ENCODE measurements at places on chromosomes 12 and 14.

DNA sequence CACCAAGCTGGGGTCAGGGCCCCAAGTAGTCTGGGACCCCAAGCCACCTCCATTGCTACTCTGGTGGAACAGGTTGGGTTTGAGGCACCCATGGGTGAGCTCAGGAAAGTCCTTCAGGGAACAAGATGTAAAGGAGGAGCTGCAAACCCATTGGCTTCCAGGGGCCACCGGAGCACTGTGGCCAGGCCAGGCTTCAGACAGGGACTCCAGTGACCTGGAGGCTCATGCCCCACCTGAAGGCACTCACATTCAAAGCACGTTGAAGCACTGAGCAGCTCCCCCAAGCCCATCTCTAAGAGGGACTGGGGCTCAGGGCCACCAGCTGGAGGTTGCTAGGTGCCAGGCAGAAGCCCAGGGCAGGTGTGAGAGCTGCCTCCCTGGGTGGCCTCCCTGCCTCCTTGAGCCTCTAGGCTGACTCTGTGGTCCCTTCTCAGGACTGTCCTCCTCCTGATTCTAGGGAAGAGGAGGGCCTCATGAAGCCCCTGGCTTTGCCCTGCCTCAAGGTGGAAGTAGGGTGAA, 49.1 kb downstream of the FAM222A start:
- DNase-seq, result no peak

- DNase-seq, result no peak
Observed at GRCh38 chr12:8226355-8226754, 1.1 kb downstream of the FAM90A1 start.

DNA sequence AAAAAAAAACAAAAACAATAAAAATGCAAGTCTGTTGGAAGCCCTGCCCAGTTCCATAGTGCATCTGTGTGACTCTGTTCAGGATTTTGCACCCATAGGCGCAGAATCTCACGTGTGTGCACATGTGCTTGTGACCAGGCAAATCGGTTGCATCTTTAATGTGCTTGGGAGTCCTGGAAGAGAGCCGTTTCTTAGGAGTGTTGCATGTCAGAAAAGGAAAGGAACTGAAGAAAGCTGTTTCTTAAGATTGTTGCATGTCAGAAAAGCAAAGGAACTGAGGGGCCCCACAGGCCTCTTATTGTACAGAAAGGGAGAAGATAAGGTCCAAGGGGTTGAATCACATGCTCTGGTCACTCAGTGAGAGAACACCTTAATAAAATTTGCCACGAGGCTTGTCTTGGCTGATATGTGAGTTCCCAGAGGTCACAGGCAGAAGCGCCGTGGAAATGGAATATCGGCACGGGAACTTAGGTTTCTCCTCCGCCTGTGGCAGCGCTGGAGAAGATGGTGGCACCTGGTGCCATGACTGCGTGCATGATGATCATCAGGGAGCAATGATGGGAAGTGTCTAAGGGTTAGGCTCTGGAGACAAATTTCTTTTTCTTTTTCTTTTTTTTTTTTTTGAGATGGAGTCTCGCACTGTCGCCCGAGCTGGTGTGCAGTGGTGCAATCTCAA, 90.0 kb downstream of the LRRC74A start:
- DNase-seq, result no peak

GRCh38 chr12:12705838-12706520, 10.0 kb upstream of the GPR19 start:
- DNase-seq, result no peak

GRCh38 chr14:100341301-100342031, 18.3 kb downstream of the SLC25A47 start:
- no peak for DNase-seq

DNA sequence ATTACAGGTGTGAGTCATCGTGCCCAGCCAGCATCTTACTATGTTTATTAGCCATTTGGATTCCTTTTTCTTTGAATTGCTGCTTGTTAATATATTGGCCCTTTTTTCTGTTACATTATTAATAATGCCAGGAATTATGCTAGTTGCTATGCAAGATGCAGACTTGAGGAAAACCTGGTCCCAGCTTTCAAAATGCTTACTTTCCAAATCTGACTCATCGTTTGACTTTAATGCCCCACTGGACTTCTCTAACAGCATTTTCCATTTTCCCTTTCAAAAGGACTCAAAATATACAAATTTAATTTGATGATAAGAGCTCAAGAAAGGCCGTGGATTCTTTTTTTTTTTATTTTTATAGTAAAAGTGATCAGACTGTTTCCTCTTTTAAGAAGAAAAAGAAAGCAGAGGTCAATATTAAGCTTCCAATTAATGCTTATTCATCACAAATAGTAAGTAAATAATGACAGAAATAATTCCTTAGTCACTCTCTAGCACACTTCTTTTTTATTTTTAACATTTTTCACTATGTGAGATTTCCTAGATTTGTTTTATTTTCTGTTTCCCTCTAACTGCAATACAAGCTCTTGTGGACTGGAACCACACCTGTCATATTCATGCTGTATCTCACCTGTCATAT, 146.1 kb upstream of the FGD4 start:
- no peak for DNase-seq

DNA sequence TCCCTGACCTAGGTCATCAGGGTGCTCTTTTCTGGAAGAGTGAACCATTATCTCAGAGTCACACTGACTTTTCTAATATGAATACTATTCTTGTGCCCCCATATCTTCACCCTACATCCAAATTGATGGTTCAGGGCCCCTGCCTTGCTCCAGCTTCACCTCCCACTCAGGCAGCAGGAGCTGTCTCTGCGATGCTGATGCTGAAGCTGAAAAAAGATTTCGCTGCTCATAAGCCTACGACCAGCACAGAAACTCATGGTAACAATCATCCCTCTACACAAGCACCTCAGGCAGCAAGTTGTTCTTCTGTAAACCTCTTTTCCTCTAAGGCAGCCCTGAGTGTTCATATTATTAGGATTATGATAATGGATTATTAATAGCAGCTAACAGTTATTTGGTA, 3.2 kb downstream of the ARF3 start:
- DNase-seq, result no peak

GRCh38 chr12:109098183-109098604, 797 bp downstream of the UNG start:
- DNase-seq, result no peak

GRCh38 chr12:13981990-13982389, 588 bp upstream of the GRIN2B start:
- DNase-seq, result no peak

GRCh38 chr14:22174412-22175277, 414.4 kb downstream of the DAD1 start:
- no peak for DNase-seq

- DNase-seq, result no peak
Observed at GRCh38 chr14:90062127-90062794, 467 bp downstream of the KCNK13 start.

DNA sequence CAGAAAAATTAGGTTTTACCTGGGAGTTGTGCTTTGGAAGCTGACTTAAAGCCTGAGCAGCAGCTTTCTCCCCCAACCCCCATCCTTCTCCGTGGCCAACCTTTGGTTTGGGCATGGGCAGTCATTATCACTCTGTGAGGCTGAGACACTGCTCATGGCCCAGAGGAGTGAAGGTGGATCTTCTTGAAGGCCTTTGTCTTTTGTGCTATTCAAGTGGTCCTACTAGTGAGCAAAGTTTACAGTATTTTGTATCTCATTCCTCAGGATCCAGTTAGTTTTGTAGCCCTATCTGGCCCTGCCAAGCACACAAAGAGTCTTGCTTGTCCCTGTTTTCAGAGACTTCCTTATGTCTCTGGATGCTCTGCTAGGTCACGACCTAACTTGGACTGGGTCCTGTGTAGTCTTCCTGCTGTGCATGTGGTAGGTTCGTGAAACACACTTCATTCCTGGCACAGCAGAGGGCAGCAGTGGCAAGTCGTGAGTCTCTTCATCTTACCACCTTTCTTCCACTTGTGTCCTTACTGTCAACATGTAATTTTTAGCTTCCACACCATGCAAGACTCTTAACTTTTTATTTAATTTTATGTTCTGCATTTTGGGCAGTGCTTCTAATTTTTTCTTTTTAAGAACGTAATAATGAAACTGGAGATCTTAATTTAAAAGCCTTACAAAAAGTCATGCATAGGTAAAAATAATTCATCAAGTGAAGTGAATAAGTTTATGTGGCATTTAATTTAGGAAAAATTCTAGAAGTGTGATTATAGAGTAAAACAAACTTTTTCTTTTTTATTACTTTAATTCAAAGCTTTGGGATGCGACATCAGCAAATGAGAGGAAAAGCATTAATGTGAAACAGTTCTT, 53.7 kb downstream of the APAF1 start:
- peak; percentile 25 for DNase-seq

DNA sequence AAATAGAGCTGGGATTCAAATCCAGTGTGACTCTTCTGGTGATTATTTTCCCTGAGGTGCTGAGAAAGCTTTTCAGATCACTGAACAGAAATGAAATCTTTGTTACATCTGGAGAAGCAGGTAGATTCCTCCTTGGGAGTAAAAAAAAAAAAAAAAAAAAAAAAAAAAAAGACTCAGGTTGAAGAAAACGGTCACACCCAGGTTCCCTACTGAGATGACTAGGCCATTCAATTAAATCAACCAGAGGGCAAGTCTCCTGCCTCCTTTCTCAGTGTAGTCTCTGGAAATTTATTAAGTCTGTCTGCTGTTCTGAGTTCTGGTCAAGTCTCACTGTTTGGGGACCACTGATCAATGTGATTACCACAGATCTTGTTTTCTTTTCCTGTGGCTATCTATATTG, 24.0 kb downstream of the ARG2 start:
- DNase-seq, result no peak

- DNase-seq, result no peak
Observed at GRCh38 chr12:97573901-97574300, 111.3 kb downstream of the RMST start.

DNA sequence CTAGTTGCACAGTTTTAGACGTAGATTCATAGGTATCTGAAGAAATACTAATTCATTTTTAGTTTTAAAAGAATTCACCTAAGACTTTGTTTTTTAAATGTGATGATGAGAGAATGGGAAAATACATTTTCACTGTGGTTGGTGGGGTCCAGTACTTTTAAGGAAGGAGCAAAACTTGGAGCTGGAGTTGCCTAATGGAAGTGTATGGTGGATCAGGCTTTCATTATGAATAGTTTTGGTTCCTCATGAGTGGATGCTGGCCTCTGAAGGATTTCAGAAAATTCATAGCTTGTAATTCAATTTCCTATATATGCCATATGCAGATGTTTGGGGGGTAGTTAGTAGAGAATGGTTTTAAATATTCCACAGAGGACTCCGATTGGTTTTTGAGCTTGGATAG, 27.1 kb downstream of the STK38L start:
- DNase-seq, result no peak

- no peak for DNase-seq
Observed at GRCh38 chr14:80607430-80608190, 333.9 kb downstream of the CEP128 start.

- DNase-seq, result no peak
Observed at GRCh38 chr14:51880835-51881580, 20.6 kb downstream of the GNG2 start.

DNA sequence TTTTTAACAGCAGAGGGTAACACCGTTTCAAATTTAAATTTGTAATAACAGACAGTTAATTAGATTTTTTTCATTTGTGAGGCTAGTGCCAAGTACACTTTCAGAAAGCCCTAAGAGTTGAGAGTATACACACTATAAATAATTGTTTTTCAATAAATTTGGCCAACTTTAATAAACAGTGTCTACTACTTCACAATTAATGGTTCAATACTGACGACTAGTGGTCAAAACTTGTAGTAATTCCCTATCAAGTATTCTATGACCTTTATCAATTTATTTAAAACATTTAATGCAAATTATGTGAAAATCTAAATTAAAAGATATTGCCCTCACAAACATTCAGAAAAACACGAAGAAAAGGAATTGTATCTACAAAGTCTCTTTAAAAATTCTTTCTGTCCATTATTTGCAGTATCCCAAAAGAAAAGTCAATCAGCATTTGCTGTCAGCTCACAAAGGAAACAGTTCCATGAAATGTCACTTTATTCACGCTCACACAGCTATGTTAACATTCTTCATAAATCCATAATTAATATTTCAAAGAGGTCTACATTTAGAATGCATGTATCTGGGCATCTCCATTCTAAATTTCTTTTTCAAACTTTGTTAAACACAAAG, 91.2 kb downstream of the CEP128 start:
- no peak for DNase-seq

DNA sequence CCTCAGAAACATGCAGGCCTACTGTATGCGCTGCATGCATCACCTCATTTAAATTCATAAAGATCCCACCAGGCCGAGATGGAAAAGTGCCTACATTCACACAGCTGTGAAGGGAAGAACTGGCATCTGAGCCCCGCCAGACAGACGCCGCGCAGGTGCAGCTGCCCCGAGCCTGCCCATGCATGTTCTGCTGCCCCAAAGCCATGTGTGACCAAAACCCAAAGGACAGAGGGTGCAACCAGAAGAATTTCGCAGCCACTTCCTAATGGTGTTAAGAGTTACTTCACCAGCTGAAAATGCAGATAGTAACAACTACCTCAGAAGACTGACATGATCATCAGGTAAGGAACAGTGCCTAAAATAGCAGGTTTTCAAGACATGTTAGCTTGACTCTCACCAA, 13.5 kb upstream of the KRT8 start:
- no peak for DNase-seq

DNA sequence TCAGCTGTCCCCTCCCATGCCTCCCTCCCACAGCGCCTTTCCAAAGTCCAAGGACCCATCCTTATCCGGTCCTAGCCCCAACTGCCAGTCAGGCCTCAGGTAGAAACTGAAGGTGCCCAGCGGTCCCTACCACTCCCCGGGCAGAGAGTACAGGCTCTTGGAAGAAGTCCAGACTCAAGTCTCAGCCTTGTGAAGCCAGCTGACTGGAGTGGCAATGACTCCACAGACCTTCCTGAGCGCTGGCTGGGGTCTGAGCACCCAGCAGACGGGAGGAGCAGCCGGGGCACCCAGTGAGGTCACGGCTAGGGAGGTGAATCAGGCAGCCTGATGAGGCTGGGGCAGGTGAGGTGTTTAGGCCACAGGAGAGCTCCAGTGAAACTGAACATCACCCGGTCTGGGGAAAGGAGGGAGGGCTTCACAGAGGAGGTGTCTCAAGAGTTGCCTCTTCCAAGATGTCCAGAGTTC, 60.0 kb downstream of the ITPK1 start:
- DNase-seq, result no peak

DNA sequence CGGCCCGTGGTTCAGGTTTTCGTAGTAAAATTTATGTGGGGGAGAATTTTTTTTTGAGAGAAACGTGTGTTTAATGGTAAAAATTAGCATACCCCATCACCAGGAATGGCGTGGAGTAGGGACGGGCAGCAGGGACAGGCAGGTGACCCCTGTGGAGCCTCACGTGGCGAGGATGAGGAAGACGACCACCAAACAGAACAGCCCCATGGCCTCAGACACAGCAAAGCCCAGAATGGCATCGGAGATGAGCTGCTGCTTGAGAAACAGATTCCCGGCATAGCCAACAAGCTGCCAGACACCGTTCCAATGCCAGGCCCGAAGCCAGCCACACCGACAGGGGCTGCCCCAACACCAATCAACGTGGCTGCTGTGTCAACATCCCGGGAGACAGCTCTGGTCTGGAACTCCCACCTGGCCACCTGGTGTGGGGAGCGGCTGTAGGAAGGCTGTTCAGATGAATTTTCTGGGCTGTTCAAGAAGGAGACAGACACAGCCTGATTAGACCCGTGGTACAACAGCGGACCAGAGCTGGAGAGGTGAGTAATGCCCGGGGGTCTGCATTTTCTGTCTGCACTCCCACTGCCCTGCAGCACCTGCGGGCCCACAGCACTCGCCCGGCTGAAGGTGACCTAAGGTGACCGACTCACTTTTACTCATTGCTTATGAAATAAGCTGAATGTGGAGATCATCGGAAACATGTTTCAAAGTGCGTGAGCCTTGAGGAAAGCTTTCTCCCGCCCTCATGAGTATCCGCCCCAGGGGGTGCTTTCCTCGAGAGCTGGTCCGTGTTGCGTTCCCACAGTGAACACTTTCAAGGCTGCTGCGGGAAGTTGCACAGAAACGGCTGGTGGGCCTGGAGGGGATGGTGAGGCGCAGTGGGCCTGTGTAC, 10.6 kb downstream of the TMEM121 start:
- DNase-seq, result no peak
